ENCODE measurements at places on chromosomes 7 and 10. TPM values are rescaled to one million over a fixed set of nuclear protein-coding genes. Genes with fewer than 3 reads are reported as not detected.

C10orf105 gene
- total RNA-seq = not detected

TLX1 gene
- total RNA-seq = not detected

SCIN gene
- 1.6 TPM for total RNA-seq

IL6 gene
- not detected for total RNA-seq

All from osteocyte (in vitro differentiated cells).